Cardiac atrium fibroblast (primary cell): ENCODE measurements at places on chromosomes 5 and 9. TPM values are rescaled to one million over a fixed set of nuclear protein-coding genes. Genes with fewer than 3 reads are reported as not detected.

The SPINK13 gene
- not detected in 2 replicates for total RNA-seq

The MYMK gene
- total RNA-seq, result not detected in 2 replicates

The SNX30 gene
- 5.4 and 9.4 TPM in 2 replicates for total RNA-seq

The SPATA31D4 gene
- not detected in 2 replicates for total RNA-seq

The SLC6A7 gene
- not detected in 2 replicates for total RNA-seq

The SPATA31A3 gene
- total RNA-seq, result not detected in 2 replicates

The PTGR1 gene
- total RNA-seq, result 90.4 and 112 TPM in 2 replicates

The ACER2 gene
- total RNA-seq, result 10.9 and 11.9 TPM in 2 replicates

The LRRC19 gene
- not detected in 2 replicates for total RNA-seq

The SYK gene
- total RNA-seq, result 0.18 TPM in 1 of 2 replicates, not detected in the other

The CPLANE1 gene
- total RNA-seq, result 7.9 and 8.7 TPM in 2 replicates

The AGXT2 gene
- not detected in 2 replicates for total RNA-seq

The CMYA5 gene
- under 0.01 and 0.18 TPM in 2 replicates for total RNA-seq

The CCDC187 gene
- total RNA-seq, result not detected in 2 replicates

The ADGRD2 gene
- not detected in 2 replicates for total RNA-seq

The BDP1 gene
- 10.5 and 10.9 TPM in 2 replicates for total RNA-seq

The WDR70 gene
- 10.7 and 15.6 TPM in 2 replicates for total RNA-seq

The C9orf153 gene
- 0.16 TPM in 1 of 2 replicates, not detected in the other for total RNA-seq

The LCN15 gene
- not detected in 2 replicates for total RNA-seq

The LCN9 gene
- total RNA-seq, result not detected in 2 replicates

The CDHR2 gene
- not detected in 2 replicates for total RNA-seq

The CIZ1 gene
- 40.0 and 53.4 TPM in 2 replicates for total RNA-seq

The LECT2 gene
- total RNA-seq, result not detected in 2 replicates

The DHFR gene
- 18.2 and 18.6 TPM in 2 replicates for total RNA-seq

The PCDHA10 gene
- total RNA-seq, result not detected in 2 replicates

The SUSD3 gene
- total RNA-seq, result 1.1 and 2.0 TPM in 2 replicates

The GRXCR2 gene
- total RNA-seq, result not detected in 2 replicates

The MEIKIN gene
- not detected in 2 replicates for total RNA-seq

The CDC20B gene
- not detected in 2 replicates for total RNA-seq

The MLANA gene
- not detected in 2 replicates for total RNA-seq

The BHMT2 gene
- 1.5 TPM in 1 of 2 replicates, not detected in the other for total RNA-seq

The PAX5 gene
- total RNA-seq, result not detected in 2 replicates

The SNCAIP gene
- 0.65 TPM in 1 of 2 replicates, not detected in the other for total RNA-seq

The ZNF454 gene
- total RNA-seq, result 1.1 and 1.9 TPM in 2 replicates

The IFNA13 gene
- total RNA-seq, result not detected in 2 replicates

The KIF4B gene
- not detected in 2 replicates for total RNA-seq

The F2RL1 gene
- total RNA-seq, result 24.2 and 35.8 TPM in 2 replicates

The IL3 gene
- not detected in 2 replicates for total RNA-seq
